ENCODE measurements at places on chromosomes 7 and 10.

DNA sequence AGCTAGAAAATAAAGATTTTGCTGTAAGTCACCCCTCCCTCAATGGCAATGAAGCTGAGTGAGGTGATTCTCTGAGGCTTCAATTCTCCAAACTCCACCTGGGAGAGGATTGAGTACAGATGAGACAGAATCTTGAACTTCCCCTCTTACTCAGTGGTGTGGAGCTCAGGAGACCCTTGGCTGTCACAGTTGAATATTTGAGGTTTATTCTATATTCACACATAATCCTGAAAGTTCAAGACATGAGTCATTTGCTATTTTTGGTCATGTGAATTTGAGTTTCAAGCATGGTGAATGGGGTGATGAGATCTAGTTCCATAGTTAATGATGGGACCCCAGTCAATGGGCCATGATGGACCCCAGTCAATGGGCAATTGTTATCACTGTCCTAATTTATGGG is 13.9 kb upstream of the TECTB start:
- DNase-seq, result no peak

DNA sequence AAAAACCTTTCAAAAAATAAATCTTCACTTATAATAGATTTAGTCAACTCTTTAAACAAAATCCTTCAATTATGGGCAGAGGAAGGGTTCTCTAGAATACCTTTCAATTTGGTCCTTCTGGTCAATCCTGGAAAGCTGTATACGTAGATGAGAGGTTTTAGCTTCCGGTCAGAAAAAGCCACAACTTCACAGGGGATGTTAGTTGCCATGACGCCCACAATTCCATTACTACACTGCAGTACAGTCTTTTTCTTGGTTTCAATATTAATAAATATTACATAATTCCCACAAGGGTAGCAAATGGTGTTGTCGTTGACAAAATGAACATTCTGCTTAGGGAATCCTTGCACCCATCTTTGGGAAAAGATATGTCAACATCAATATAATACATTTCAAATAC is 1.7 kb downstream of the CFAP43 start:
- no peak for DNase-seq

DNA sequence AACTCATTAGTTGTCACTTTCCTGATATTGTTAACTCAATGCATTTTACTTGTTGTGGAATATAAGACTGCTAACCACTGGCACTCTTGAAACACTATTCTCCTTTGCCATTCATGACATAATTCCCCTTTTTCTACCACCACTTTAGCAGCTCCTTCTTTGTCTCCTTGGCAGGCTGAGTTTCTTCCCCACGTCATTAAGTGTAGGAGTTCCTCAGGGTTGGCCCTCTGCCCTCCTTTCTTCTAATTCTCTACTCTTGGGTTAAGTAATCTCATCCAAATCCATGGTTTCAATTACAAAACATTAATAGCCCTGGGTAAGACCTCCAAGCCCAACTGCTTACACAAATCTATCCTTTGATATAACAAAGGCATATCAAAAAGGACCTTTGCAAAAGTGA is 175.1 kb downstream of the HGF start:
- no peak for DNase-seq

- peak; percentile 100 for DNase-seq
Observed at GRCh38 chr7:100894860-100895700, 608 bp downstream of the ACHE start.

GRCh38 chr10:22252801-22253579 is 35.2 kb upstream of the EBLN1 start:
- DNase-seq, result peak; percentile 83

GRCh38 chr10:23037152-23037551 is 58.2 kb upstream of the MSRB2 start:
- DNase-seq, result no peak

DNA sequence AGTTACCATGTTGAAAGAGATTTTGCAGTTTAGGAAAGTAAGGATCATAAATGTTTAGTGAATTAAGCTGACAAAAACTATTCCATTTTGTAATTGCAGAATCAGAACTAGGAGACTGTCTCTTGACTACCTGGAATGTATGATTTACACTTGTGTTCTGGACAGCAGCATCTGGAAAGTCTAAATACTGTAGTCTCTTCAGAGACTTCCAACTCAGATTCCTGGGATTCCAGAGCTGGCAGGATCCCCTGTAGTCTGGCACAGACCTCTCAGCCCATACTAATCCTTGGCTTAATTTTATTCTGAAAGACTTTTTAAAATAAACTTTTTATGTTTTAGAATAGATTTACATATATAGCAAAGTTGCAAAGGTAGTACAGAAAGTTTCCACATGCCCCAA is 452.7 kb downstream of the DPP6 start:
- DNase-seq, result no peak

DNA sequence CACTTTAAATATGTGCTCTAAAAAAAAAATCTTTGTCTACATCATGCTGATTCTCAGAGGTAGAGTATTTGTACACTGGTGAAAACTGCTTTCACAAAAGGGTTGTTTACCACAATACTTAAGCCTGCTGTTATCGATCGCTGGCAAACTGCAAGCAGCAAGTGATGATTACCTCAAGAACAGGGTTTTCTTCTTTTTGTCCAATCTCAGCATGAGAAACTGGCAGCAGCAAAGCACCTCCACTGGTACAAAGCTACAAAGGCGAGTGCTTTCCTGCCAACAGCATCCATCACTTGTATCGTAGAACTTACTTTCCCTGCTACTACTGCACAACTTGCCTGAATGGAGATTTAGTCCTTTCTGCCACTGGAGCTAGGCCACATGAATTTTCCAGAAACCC is 276.5 kb downstream of the DGKB start:
- DNase-seq, result no peak

DNA sequence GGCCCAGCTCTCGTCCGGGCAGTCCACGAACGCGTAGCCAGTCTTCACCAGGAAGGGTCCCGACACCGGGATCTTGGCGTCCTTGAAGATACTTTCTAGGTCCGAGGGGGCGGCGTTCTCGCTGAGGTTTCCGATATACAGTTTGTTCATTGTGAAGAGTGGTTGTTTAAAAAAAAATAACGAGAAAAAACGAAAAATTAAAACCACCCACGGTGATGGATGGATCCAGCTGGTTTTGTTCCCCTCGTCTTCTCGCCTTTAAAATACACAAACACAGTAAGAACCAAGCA is 385 bp downstream of the IGF2BP3 start:
- DNase-seq, result peak; percentile 46

DNA sequence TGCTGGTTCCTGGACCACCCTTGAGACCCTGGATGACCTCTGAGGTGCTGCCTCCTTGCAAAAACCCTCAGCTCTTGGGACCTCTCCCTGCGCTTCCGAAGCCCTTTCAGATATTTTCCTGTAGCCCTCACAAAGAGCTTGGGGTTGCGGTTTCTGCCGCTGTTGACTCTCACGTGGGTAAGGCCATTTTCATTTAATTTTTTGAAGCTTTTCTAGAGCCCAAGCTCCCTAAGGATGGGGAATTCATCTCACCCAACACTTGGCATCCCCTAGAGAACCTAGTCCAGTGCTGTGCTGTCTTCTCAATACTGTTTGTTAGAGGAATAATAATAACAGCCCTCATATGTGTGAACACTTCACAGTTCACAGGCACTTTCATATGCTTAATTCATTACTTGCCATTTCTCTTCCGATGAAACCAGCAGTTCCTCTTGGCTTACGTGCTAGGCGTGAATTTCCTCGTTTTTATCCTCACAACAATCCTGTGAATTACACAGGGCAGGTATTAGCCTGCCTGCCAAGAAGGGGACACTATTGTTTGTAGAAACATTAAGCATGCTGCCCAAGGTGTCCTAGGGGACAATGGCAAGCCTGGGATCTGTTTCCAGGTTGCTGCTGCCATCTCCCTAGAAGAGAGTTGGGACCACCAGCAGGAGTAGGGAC is 71.6 kb upstream of the CTBP2 start:
- no peak for DNase-seq

DNA sequence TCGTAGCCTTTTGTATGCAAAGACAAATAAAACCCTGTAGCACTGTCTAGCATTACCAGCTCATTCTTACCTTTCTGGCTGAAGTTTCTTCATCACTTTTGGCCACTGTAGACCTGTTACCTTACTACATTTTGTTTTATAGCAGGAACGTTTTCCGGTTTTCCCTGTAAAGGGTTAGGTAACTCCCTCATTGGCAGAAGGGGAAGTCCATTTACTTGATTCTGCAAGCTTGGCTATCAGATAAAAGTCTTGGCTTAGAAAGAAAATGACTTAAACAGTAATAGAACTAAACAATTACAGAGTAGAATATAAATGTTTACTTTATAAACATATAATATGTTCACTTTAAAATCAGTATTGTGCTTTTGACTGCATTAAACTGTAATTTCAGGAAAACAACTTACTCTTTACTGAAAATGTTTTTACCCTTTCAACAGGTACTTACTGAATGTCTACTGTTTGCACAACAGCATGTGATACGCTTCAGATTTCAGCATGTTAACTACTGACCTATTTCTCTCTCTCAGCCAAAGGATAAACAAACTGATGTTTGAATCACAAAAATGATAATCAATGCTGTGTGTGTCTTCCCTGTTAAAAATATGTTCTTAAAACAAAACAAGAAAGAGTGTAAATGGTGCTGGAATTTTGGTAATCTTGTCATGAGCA is 67.1 kb downstream of the OTUD1 start:
- DNase-seq, result no peak

GRCh38 chr7:45089341-45089891 is 647 bp upstream of the NACAD start:
- DNase-seq, result peak; percentile 73

GRCh38 chr7:37732253-37732652 is 48.7 kb downstream of the GPR141 start:
- DNase-seq, result peak; percentile 21

- no peak for DNase-seq
Observed at GRCh38 chr7:118245267-118246040, 20.9 kb downstream of the ANKRD7 start.

DNA sequence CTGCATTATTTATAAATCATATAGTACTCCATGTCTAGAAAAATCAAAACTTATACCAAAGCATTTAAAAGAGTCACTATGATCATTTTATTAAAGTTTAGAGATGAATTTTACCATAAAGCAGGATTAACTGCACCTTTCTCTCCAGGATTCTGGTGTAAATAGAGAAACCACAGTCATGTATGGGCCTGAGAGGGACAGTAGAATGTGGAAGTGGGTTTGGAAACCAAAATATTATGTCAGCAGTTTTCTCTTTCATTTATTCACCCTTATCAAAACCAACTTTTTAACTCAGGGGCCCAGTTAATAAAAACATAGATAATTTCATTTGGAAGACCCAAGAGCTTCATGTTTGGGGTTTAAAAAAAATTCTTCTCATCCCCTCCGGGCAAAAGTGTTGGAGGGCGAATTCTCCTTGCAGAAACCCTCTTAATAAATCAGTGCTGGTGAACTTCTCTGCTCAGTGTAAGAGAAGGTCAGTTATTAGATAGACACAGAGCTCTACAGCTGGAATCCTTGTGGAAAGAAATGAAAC is 266.2 kb downstream of the CREB5 start:
- DNase-seq, result no peak

DNA sequence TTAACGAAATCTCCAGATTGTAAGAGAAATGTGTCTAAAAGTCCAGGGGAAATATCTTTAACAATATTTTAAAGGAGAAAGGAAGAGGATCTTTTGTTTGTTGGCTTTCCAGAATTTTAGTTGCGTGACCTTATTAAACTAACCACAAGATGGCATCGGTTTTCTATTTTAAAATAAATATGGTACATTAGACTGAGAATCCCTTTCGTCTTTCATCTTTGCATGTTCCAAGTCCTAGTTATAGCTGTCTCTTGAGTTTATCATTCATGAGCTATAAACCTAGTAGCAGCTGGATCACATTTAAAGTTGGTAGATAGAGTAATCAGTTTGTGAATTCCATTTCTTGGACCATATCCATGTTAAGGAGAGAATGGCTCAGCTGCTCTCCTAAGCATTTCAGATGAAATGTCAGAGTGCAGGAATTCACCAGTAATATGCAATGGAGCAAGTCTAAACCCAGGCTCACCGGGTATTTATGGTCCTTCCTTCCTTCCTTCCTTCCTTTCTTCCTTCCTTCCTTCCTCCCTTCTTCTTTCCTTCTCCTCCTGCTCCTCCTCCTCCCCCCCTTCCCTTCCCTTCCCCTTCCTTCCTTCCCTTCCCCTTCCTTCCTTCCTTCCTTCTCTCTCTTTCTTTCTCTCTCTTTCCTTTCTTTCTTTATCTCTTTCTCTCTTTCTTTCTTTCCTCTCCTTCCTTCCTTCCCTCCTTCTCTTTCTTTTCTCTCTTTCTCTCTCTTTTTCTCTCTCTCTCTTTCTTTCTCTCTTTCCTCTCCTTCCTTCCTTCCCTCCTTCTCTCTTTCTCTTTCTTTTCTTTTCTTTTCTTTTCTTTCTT is 57.8 kb upstream of the RAB18 start:
- no peak for DNase-seq

GRCh38 chr10:24485304-24485703 is 238.4 kb downstream of the ARHGAP21 start:
- DNase-seq, result no peak

GRCh38 chr10:101027106-101027720 is 3.7 kb downstream of the PDZD7 start:
- DNase-seq, result no peak

GRCh38 chr10:119803264-119803663 is 69.4 kb downstream of the MCMBP start:
- no peak for DNase-seq

DNA sequence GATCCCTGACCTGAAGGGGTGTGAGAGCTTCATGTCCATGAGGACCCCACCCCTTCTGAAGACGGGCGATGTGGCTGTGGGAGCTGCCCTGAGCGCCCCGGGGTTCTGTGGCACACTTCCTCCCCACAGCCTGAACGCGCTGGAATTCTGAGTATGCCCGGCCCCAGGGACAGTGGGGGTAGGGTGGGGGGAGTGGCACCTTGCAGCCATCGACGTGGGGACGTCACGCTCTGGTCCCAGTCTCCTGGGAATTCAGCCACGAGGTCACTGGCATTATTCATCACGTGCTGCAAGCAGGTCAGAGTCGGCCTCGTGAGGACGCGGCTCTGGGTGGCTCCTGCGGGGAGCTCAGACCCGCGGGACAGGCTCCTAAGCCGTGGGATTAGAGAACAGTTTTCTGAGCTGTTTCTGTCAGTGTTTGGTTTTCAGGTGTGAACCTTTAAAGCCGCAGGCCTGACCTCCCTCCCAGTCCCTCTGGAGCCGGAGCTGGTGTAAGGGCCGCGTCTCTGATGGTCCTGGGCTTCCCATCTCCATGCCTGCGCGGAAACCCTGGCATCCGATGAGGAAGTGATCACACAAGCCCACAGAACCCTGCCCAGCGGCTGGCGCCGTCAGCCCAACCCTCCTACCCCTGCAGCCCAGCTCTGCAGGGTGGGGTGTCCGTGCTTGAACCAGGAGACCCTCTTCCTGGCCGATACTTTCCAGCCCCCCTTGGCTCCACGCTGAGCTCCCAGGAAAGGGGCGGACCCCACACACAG is 16.1 kb downstream of the GPR146 start:
- DNase-seq, result no peak

- no peak for DNase-seq
Observed at GRCh38 chr7:78906735-78907134, 546.7 kb downstream of the MAGI2 start.

DNA sequence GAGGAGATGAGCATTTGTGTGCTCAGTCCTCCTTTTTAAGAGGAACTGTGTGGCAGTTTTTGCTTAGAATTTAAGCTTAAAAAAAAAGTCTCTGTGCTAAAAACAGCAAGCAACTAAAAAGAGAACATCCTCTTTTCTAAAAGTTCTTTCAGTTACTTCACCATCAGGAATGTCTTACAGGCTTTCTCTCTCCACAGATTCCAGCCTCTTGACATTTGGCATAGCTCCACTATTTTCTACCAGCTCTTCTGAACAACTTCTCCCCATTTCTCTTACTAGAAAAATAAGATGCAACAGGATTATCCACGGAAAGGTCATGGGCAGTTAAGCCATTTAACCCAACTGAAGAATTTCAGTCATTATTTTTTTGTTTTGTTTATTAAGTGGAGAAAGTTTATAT is 13.2 kb downstream of the PCLO start:
- DNase-seq, result no peak
